ENCODE measurements at places on chromosomes 2 and 18. TPM values are rescaled to one million over a fixed set of nuclear protein-coding genes. Genes with fewer than 3 reads are reported as not detected.

- no peak for DNase-seq
Observed at GRCh38 chr18:49658823-49659404, 97.1 kb downstream of the LIPG start.

DNA sequence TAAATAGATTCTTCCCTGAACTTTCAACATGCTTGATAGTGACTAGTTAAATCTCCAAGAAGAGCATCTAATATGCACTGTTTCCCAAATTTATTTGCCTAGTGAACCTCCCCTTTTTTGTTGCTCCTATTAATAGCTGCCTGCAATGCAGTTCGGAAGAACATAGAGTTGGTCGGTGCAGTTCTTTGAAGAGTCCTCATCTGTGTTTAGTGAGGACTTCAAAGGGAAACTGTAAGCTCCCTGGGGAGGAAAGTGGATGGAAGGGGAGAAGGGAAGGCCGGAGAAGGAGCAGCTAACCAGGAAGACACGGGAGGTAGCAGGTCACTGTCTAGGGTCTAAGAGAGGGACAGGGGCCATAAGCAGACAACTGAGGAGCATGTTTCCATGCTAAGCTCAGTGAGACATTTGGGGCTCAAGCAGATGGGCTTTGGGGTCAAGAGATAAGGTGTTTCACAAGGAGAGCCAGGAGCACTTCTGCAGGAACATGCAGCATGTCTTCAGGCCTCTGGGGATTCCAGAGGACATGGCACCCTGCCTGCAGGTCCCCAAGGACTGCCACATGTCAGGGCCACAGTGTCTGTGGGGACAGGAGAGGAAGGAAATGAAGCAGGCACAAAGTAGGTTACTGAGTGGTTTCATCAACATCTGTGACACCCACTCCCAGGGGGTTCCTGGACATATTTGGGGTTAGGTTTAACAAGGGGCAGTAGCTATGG lies 48.7 kb upstream of the ANXA4 start:
- no peak for DNase-seq

DNA sequence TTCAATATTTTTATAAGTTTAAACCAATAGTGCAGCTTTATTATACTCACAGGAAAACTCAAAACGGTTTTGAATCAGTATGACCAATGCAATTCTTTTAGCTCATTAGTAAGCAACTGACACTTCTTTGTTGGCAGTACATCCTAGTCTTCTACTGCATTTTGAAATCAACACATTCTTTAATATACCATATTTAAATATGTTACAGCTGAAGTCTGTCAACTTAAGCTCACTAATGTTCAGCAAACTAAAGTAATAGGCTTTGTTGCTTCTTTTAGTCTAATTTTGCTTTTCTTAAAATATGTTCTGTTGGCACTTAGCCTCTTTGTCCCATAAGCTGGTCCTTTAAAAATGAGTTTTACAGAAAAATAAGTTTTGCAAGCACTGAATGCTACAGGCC lies 55.4 kb upstream of the CCBE1 start:
- DNase-seq, result no peak

DNA sequence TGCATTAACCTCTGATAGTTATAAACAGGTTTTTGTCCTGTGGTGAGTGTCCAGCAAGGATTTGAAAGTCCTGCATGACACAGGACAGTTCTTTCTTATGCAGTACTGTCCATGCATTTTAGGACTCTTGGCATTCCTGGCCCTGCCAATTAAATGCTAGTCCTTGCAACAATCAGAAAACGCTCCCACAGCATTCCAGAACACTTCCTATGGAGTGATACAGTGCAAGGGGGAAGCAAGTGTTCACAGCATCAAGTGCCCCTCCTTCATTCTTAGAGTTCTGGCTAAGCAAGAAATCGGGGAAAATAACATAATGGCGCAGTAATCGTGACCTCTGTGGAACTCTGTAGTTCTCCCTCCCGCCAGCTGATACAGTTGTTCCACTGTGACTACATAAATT lies 62.9 kb downstream of the ARHGAP28 start:
- no peak for DNase-seq

GRCh38 chr18:8800876-8801262 lies 95.5 kb downstream of the MTCL1 start:
- DNase-seq, result no peak

DNA sequence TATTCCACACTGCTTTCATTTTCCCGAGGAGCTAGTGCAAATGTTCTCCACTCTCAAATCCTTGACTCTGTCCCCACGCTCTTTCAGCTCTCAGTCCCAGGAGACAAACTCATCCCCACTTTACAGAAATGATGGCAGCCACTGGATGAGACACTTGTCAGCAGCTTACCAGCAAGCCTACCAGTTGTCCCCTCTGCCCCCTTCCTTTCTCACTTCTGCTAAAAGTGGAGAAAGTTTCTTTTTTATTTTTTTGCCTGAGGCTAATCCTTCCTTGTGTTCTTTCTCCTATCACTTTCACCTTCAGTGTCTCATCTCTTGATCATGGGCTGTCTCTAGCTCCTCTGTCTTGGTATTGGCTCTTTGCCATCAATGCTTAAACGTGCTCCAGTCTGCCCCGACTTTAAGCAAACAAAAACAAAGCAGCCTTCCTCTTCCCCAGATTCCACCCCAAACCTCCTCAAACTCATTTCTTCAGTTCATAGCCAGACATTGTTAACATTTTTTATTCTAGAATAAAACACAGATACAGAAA lies 64.5 kb downstream of the TTC32 start:
- DNase-seq, result no peak

DNA sequence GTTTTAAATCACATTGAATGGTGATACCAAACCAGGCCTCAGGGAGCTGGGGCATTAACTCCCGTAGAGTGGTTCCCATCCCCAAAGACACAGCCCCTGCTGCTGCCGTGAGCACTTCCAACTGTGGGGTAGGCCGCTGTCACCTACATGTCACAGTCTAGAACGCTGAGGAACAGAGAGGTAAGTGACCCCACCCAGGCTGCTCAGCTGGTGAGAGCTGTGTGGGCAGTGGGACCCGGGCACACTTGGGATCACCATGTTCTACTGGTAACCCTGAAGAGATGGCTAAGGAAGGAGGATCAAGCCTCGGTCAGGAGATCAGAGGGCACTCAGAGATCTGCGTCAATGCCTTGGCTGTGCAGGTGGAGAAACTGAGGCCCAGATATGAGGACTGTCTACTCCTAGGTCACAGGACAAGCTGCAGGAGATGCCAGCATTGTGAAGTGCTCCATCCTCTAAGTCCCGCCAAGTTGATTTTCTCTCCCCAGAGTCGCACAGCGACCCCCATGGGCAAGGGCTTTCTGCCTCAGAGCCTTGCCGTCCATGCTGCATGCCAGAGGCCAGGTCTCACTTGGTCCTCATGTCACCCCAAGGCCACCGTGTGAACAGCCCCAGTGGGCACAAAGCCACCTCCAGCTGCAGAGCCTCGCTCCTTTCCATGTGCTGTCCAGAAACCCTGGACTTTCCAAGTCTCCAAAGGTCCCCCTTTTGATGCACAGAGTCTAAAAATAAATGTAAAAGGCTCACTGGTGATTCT lies 144.2 kb upstream of the OTOS start:
- no peak for DNase-seq

DNA sequence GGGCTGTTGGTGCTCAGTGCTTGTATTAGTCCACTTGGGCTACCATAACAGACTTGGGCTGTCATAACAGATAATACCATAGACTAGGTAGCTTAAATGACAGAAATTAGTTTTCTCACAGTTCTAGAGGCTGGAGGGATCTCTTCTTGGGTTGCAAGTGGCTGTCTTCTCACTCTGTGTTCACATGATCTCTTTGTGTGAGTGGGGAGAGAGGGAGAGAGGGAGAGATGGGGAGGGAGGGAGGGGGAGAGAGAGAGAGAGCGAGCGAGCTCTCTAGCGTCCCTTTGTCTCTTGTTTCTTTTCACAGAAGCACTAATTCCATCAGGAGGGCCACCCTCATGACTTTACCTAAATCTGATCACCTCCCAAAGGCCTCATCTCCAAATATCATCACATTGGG lies 4.5 kb upstream of the XRCC5 start:
- no peak for DNase-seq

- no peak for DNase-seq
Observed at GRCh38 chr2:152241948-152242729, 66.6 kb upstream of the STAM2 start.

DNA sequence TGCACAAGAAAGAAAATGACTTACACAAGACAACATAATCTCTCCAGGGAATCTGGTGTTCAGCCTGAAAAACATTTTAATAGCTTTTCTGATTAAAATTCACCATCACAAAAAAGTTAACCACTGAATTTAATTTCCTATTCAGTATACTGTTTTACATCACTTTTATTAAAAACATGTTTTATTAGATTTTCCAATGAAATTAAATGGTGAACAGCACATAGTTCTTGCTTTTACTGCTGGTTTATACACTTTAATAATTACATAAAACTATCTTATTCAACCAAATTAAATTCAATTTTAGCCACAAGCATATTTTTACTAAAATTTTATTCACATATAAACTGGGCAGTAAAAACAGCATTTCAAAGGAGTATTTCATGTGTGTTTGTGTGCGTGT lies 138.3 kb downstream of the NOL4 start:
- no peak for DNase-seq

GRCh38 chr2:20504174-20504573 lies 57.3 kb downstream of the RHOB start:
- DNase-seq, result no peak

- no peak for DNase-seq
Observed at GRCh38 chr18:54947091-54947490, 12.2 kb downstream of the CCDC68 start.

DNA sequence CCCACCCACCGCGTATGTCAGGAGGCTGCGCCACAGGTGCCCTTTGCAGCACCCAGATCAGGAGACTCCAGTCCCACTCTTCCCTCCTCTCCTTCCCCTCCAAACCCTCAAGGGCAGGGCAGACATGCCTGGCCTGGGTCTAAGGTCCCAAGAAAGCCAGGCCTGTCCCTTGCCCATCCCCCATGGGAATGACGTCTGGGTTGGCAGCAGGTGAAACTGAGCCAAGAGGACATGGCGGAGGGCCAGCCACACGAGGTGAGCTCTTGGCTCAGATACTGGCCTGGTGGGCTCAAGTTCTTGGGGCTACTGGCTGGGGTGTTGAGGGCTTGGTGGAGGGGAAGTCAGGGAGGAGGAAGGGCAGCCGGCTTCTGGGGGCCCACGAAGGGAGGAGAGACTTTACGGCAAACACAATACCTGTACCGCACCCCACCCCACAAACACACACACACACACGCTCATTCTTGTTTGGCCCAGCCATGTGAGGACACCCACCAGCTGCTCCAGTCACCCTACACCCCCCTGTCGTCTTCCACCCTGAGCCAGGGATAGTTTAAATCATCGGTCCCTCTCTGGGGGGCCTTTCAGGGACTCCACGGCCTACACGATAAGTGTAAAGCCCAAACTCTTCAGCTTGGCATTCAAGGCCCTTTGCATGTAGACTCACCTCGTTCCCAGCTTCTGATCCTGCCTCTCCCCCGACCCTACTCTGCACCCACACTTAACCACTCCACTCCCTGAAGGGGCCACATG lies 24.1 kb upstream of the TNS1 start:
- DNase-seq, result no peak

- DNase-seq, result peak; percentile 72
Observed at GRCh38 chr2:128510701-128511397, 192.2 kb upstream of the HS6ST1 start.

DNA sequence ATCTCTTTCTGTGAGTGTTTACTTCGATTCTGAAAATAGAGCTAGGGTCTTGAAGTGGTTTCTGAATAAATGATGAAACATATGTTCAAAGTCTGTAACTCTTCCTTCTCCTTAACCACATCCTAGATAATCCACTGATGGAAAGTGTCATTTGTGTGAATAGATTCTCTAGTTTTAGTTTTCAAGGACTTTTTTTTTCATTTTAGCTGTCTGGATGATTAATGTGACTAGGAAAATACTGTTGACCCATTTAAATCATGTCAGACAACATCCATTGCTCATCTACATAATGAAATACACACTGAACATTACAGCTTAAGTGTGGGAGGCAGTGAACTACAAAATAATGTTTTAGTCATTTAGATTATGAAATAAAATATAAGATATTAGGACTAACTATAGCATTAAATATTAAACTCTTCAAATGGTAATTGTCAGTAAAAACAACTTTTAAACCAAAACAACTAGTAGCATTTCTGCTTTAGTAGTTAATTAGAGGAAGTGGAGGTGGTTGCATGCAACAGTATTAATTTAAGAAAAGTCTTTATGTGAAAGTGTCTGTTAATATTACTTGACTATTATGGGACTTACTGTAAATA lies 39.1 kb upstream of the DLX1 start:
- DNase-seq, result no peak

GRCh38 chr2:224966613-224967012 lies 75.7 kb downstream of the DOCK10 start:
- DNase-seq, result no peak

DNA sequence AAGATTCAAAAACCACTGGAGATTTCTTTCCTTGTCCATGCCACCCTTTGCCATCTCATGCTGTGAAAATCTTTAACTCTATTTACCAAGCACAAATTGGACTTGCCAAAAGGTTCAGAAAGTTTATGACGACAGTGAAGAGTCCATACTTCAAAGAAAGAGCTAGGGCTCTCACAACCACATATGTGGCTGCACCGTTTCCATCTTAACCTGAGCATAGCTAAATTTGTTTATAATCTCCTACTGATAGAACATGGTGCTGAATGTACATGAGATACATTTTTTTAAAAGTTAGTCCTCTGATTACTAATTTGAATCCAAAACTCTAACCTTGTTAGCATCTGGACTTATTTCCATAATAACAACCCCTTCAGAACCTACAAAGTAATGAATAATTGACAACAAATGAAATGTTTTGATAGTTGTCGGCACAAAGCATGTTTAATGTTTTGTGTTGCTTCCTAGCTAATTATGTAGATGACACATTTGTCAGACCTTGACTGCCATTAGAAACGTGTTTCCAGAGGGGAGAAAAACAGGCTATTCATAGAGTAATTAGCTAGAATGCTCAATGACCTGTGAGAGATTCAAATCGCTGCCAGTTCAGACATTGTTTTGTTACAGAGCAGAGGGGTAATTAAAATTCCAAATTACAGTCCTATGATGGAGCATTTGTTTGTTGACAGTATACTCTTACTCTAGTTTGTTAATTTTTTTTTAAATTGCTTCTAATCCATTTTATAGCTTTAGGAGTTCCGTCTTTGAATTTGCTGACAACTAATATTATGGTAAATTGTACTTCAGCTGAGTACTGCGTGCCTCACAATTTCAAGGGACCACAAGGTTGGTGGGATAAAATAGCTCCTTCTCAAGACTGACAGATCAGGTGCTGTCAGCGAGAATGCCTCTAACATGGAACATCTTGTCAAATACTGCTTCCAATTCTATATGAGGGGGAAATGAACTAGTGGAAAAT lies 31.8 kb downstream of the ARHGAP15 start:
- DNase-seq, result no peak

- no peak for DNase-seq
Observed at GRCh38 chr2:209990838-209991237, 11.6 kb upstream of the RPE start.

- no peak for DNase-seq
Observed at GRCh38 chr2:129078548-129078947, 759.9 kb upstream of the HS6ST1 start.

- no peak for DNase-seq
Observed at GRCh38 chr2:210611466-210611865, 55.1 kb downstream of the CPS1 start.

PLCL1 gene
- 0.18 TPM for total RNA-seq

ADGRF3 gene
- total RNA-seq, result not detected

HOXD13 gene
- total RNA-seq, result not detected

STK11IP gene
- total RNA-seq, result 6.7 TPM

LRP1B gene
- under 0.01 TPM for total RNA-seq

DSG1 gene
- not detected for total RNA-seq

APLF gene
- total RNA-seq, result 3.3 TPM

CAB39 gene
- 71.7 TPM for total RNA-seq

FHOD3 gene
- total RNA-seq, result 16.0 TPM

MTCL1 gene
- total RNA-seq, result 38.6 TPM

KIAA2012 gene
- under 0.01 TPM for total RNA-seq

TANC1 gene
- 12.9 TPM for total RNA-seq

CYTIP gene
- total RNA-seq, result not detected
